Stimulated activated CD4-positive, alpha-beta T cell treated with anti-CD3 and anti-CD28 coated beads, Interleukin-4, amount 100 ng/mL, for 24 hours (primary cell): ENCODE measurements at places on chromosomes 2 and 18.

DNA sequence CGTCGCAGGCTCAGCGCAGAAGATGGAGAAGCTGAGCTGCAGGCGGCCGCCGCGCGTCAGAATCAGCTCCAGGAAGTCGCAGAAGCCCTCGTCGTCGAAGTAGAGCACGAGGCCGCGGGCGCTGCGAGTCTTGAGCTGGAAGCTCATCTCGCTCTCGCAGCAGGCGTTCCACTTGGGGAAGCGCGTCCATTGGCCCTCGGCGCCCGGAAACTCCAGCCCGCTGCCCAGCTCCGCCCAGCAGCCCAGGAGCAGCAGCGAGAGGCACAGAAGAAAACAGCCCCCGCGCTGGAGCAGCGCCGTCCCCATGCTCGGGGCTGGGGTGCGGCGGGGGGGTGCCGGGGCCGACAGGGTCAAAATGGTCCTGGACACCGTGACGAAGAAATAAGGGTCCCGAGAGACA, 4.0 kb downstream of the NRXN1 start:
- no peak for DNase-seq

DNA sequence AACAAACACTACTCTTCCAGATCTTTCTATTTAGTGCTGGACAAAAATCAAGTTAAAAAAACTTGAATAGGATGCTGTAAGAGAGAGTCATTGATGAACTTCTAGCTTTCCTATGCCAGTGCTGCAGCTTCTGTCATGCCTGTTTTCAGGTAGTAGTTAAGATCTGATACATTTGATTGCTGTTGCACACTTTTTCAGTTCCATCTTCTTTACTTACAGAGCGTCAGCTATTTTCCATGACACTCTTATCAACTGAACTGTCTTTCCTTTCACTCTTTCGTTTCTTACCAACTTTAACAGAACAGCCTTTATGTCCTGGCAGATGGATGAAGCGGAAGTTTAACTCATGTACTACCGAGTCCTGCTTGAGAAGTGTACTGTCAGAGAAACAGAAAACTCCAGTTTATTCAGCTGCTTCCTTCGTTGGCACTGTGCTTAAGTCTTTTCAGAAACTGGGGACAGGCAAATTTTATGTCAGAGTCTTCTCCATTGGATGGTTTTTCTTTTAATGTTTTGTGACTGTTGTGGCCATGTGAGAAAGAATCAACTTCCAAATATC, 145.9 kb upstream of the KLHL14 start:
- no peak for DNase-seq

GRCh38 chr2:148719941-148720436, 75.4 kb downstream of the EPC2 start:
- DNase-seq: no peak

GRCh38 chr2:207110310-207110709, 55.4 kb downstream of the KLF7 start:
- no peak for DNase-seq
